ENCODE measurements at places on chromosomes 1 and 21.

DNA sequence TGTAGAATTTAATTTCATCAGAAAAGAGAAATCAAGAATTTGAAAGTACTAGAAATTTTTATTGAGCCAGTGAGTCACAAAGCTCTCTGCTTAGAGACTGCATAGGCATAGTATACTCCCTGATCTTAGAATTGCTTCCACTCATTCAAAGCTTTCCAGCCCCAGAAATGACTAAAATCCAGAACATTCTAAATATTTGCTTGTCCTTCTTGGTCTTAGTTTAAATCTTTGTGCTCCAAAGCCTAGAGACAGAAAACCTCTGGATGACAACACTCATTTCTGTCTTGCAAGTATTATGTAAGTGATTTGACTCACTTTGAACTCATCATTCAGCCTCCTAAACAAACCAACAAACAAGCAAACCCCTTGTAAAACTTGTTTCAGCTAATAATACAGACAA is 74.2 kb downstream of the PTPRC start:
- DNase-seq = no peak

GRCh38 chr1:240831922-240832321 is 220.0 kb upstream of the GREM2 start:
- DNase-seq = no peak

DNA sequence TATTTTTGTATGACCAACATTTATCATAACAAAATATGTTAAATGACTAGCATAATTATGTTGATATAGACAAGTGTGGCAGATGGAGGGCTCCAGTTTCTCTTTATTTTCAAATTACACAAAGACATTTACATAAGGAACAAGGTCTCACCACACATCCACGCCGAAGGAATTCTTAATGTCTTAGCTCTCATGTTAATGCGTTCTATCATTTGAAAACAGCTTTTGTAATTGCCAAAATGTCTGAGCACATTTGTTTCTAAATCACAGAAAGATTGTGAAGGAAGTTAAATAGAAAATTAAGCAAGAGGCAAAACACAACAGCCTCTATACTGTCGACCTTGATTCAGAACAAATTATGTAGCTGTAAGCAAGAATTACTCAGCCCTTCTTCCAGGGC is 223.0 kb upstream of the NR5A2 start:
- no peak for DNase-seq

DNA sequence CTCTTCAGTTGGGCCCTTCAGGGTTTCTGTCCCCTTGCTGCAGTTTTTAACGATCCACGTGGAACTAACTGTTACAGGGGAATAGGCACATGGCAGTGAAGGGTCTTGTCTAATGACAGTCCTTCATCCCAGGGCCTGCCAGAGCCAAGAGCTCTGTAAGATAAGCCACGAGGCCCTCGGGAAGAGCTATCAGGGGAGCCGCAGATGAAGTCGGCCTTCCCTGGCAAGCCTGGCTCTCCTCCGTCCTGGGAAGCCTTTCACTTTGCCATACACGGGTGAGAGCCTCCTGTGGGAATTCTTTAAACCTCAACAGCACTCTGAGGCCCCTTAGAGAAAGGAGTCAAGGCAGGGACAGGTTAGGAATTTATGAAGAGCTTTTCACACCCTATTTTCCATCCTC is 29.0 kb downstream of the ACP6 start:
- no peak for DNase-seq

- DNase-seq = no peak
Measured at GRCh38 chr1:201714542-201715329, 114.2 kb upstream of the IPO9 start.

DNA sequence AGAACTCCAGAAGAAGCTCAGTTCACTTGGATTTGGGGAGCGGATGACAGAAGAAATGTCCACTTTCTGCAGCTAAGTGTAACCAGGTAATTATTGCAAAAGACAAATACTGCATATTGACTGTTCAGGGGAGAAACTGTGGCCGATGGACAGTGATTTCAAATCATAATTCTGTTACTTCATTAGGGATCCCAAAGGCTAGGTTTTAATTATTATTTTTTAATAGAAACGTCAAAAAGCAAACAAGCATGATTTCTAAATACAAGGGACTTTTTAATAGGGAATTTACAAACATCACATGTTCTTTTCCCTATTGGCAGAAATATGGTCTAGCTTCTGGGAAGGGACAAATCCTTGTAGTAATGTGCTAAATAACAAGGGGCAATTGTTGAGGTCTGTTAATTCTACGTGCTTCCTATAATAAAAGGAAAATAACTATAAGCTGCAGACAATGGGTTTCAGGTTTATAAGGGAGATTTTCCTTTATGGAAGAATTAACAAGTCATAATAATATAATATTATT is 15.5 kb downstream of the DIPK1A start:
- no peak for DNase-seq

Data from T-helper 17 cell (primary cell).